Stimulated activated CD8-positive, alpha-beta memory T cell treated with anti-CD3 and anti-CD28 coated beads, Interleukin-7, amount 100 ng/mL, for 1 hour (primary cell): ENCODE measurements at places on chromosomes 7 and 10.

GRCh38 chr10:10796774-10797415, 220.8 kb upstream of the CELF2 start:
- no peak for DNase-seq

- DNase-seq, result no peak
These were observed 32.9 kb upstream of the CRYGN start for GRCh38 chr7:151472644-151473380.

DNA sequence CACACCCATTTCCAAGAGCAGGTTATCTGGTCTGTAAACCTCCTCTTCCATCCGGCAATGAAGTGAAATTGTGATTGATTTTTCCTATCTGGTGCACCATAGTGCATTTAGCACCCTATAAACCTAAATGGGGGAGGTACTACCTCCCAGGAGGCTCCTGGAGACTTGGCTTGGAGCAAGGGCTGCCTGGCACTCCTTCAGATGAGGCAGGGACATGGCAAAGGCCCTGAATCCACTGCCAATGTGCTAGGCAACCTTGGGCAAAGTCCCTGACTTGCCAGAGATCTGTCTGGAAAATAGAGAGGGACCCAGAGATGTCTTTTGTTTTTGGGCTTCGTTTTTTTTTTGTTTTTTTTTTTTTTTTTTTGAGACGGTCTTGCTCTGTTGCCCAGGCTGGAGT, 6.7 kb upstream of the GRID1 start:
- DNase-seq, result no peak

DNA sequence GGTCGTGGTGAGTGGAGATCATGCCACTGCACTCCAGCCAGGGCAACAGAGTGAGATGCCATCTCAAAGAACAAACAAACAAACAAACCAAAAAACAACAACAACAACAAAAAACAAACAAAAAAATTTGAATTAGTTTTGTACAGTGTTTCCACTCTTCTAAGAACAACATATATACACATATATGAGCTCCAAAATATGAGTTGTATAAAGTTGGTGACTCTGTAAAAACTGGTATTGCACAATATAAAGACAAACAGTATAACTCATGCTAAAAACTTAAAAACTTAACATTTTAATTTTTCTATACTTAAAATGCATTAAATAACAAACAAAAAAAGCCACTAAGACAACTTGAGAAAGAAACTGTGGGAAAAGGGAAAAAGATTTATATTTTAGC, 46.0 kb downstream of the AKR1B15 start:
- no peak for DNase-seq

DNA sequence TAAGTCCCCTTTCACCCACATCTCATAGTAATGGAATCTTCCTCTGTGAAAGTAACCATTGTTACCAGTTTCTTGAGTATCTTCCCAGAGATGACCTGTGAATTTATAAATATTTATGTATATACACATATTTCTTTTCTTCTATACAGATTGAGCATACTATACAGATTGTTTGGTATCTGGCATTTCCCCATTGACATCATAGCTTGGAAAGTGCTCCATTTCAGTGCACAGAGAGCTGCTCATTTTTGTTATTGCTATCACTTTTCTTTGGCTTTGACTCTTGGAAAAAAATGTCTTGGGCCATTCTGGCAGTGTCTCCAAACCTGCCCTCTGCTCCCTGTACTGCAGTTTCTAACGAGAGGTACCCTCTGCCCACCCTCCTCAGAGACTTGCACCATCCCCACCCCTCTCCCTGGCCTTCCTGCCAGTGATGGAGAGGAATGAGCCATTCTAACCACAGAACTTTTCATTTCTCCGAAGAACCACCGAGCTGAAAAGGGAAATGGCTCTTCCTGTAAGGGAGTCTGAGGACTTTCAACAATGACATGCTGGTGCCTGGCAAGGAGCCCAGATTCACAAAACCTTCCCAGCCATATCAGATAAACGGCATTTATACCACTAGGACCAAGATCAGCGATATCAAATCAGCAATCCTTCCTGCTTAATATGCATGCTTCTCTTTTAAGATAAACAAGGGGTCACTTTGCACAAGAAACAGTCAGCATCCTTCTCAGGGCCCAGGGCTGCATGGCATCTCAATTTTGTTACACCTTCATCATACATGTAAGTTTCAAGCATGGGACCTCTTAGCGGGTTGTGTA, 19.7 kb upstream of the CCSER2 start:
- no peak for DNase-seq

DNA sequence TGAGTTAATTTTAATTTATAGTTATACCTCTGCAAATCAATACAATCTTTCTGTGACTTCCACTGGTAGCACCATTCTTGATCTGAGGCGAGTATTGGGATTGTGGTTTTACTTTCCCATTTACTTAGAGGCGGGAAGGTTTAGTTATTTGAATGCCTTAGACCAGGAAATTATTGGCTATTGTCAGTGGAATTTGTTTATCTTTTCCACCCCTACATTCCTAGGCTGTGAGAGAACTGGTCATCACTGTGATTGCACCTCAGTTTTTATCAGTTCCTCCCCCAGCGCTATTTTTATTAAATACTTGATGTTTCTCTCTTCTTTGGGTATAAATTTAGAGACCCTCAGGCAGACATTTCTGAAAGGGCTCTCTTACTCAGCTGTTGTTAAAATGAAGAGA, 29.9 kb downstream of the CDK14 start:
- no peak for DNase-seq

DNA sequence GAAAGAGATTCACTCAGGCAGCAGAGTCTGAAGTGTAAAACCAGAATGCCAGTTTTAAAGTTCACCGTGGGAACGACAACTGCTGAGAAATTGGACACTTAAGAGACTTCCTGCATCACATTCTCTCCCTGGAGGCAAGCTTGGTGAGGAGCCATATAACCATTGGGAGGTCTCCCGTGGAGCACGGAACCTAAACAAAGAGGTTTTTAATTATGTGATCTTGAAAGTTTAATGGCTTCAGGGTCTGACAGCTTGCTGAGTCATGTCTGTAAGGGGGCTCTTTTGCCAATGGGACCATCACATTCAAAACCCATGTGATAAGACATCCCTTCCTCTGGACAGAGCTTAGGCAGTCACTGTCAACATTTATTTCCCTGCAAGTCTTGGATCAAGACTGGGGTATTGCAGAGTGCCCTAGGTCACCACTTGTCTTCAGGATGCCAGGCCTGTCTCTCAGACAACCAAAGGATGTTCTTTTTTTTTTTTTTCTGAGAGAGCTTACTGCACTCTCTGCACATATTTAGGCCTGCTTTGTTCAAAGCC, 674.4 kb downstream of the TYW1 start:
- DNase-seq, result no peak

DNA sequence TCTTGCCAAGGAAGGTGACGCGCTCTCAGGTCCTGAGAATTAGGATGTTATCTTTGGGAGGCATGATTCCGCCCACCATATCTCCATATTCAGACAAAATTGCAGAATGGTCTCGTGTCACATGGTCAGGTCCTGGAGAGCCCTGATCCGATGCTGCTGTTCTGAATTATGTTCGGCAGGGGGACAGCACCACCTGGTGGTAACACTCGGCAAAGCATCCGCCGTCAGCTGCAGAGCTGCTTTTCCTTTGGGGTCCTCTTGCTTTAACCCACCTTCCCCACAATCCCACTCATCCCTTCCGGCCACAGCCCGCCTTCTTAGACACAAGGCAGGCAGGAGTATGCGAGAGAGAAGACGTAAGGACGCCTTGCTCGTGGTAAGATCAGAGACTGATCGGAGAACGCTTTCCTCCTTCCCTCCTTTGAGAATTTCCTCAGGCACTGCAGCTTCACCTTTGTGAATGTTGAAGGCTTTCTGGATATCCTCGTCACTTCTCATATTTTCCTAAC, 327.8 kb upstream of the C7orf33 start:
- DNase-seq, result peak; percentile 47

GRCh38 chr7:142749218-142749993, at the start of gene PRSS1:
TSS of gene PRSS1 (plus strand) at chr7:142749472. CDS start at chr7:142749485, 13 bp downstream.
- no peak for DNase-seq

- no peak for DNase-seq
These were observed 11.5 kb upstream of the GATA3 start for GRCh38 chr10:8042721-8043568.

DNA sequence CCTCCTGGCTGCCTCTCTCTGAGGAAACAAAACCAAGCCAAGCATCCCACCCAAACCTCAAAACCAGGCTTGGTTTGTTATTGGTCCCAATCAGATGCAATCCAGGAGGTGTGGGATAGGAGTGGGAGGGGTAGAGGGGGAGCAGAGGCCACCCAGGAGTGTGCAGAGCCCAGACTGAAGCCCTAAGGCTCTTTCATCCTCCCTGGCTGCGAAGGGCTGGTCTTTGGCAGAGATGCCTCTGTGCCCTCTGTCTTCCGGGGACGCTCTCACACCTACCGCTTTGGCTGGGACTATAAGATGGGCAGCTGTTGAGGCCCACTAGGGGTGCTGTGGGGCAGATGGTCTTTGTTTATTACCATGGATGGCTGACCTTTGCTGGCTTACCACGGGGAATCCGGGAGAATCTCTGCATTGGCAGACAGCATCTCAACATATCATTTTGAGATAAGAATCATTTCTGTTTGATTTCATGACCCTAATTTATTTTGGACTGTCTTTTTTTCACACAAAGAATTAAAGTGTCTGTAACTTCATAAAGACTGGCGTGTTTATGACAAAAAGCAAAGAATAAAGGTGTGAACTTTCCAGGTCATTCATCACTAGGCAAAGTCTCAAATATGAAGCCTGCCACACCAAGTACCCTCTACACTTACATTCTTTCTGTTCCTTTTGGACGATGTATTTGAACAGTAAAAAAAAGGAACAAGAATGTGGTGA, 6.5 kb upstream of the DENND2A start:
- no peak for DNase-seq

- DNase-seq, result no peak
These were observed 249.2 kb downstream of the DYNC1I1 start for GRCh38 chr7:96021568-96021967.

GRCh38 chr10:103560886-103561285, 67.4 kb downstream of the NEURL1 start:
- DNase-seq, result no peak

GRCh38 chr7:30351286-30351685, 66.9 kb downstream of the ZNRF2 start:
- DNase-seq, result no peak

DNA sequence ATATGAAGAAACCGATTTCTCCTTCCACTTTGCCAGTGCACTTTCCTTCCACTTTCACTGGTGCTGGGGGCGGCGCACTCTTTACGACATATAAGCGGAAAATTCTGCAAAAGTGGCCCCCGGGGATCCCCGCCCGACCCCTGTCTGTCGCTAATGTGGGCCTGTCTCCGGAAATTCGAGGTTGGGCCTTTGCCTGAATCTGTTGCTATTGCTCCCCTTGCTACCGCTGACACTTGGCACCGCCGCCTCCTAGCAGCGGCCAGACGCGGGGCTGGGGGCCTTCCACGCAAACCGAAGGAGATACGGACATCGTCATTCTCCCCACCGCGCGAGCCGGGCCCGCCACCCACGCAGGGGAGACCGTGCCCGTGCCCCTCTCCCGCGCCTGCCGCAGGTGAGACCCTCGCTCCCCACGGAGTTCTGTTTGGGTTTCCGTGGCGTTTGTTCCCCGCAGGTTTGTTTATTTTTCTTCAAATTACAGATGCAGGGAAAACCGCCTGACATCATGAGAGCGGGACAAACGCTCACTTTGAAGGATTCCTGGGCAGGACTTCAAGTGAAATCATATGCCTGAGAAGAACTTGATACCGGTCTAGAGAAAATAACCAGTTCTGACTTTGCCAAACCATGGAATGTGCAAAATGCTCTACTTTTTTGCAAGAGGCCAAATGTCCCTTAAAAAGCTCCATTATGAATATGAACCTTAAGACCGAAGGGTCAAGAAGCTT, 5.0 kb downstream of the TWIST1 start:
- no peak for DNase-seq

DNA sequence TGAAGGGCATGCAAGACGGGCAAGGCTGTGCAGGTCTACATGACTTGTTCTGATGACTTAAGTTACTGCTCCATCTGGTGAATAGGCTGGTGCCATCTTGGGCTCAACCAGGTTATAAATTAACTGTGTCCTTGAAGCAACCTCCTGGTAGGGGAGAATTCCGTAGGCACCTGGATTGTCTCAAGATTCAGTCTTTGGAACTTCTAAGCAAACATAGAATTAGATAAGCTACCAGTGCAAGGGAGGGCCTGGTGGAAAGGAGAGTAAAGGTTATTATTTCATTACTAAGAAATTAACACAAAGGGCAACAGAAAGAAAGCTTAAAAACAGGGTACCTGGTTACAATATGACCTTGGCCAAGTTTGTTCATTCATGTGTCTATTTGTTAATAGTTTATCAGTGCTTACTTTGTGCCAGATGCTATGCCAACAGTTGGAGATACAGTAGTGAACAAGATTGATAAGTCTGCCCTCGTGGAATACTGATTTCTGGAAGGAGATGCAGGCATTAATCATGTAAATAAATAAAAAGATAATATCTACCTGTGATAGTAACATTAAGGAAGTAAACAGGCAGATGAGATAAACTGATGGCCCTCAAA, 107.0 kb upstream of the PALS2 start:
- no peak for DNase-seq

DNA sequence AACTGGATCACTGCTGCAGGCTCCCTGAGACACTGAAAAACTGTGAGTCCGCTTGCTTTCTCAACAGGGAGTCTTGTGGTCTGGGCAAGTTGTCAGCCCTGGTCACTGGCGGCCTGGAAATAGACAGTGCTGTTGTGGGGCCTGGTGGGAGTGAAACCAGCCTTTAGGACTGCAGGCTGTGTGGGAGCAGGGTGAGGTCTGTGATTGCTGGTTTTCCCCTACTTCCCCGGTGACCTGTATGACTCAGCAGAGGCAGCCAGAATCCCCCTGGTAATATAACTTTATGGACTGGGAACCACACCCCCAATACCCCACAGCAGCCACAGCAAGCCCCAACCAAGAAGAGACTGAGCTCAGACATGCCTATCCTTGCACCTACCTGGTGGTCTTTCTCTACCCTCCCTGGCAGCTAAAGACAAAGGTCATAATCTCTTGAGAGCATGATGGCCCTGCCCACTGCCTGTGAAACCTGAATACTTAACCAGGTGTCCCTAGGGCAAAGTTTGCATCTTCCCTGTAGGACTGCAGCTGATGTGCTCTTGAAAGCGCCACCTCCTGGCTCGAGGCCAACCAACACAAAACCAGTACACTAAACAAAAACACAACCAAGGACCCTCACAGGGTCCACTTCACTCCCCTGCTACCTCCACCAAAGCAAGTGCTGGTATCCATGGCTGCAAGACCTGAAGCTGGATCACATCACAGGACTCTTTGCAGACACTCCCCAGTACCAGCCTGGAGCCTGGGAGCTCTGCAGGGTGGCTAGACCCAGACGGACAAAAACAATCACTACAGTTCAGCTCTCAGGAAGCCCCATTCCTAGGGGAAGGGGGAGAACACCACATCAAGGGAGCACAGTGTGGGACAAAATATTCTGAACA, 7.2 kb upstream of the ADAM22 start:
- no peak for DNase-seq

DNA sequence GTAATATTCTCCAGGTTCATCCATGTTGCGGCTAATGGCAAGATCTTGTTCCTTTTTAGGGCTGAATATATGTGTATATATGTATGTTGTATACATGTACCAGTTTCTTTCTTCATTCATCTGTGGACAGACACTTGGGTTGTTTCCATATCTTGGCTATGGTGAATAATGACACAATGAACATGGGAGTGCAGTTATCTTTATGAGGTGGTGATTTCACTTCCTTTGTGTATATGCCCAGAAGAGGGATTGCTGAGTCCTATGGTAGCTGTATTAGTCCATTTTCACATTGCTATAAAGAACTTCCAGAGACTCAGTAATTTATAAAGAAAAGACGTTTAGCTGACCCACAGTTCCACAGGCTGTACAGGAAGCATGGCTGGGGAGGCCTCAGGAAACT, 17.1 kb upstream of the TSPAN15 start:
- DNase-seq, result no peak

- no peak for DNase-seq
These were observed 50.5 kb downstream of the VIPR2 start for GRCh38 chr7:159094023-159094740.
